ENCODE measurements at places on chromosomes 1 and 21. TPM values are rescaled to one million over a fixed set of nuclear protein-coding genes. Genes with fewer than 3 reads are reported as not detected.

Gene BTG3
- total RNA-seq, result 22.4 TPM

Gene UBXN10
- under 0.01 TPM for total RNA-seq

DNA sequence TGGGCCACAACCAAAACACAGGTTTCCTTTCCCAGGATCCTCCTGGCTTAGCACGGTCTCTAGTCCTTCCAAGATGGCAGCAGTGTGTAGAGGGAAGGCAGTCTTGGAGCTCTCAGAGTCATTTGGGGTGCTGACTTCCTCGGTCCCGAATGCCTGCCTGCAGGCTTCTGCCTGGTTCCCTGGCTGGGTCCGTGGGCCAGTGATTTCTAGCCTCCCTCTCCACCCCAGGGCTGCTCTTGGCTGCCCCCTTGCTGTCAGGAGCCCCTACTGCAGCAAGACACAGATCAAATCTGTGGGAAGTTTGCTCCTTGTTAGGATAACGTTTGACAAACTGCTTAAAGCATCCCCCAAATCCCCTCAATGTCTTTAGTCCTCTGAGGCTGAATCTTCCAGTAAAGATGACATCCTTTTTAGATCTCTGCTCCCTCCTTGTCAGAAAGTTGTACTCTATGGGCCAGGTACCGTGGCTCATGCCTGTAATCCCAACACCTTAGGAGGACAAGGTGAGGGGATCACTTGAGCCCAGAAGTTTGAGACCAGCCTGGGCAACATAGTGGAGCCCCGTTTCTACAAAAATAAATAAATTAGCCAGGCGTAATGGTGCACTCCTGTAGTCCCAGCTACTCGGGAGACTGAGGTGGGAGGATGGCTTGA lies 272.5 kb downstream of the RRAGC start:
- no peaks in the 10 kb centered on the region for H3K27me3 ChIP-seq
- H3K36me3 ChIP-seq, result no peaks in the 10 kb centered on the region
- no peak for DNase-seq
- H3K4me1 ChIP-seq, result no peaks in the 10 kb centered on the region

GRCh38 chr1:208045463-208046260 lies 134.7 kb upstream of the CD34 start:
- no peak overlapping the region for H3K27ac ChIP-seq
- H3K4me1 ChIP-seq, result peaks cover 9% of the 10 kb centered on the region
- no peaks in the 10 kb centered on the region for H3K27me3 ChIP-seq
- no peak for DNase-seq

GRCh38 chr1:246669659-246670058 lies 54.5 kb upstream of the SCCPDH start:
- no peaks in the 10 kb centered on the region for H3K4me1 ChIP-seq
- DNase-seq, result no peak
- no peaks in the 10 kb centered on the region for H3K27me3 ChIP-seq
- H3K36me3 ChIP-seq, result peaks cover 39% of the 10 kb centered on the region

GRCh38 chr1:114510274-114511031 lies 550 bp downstream of the TRIM33 start:
- H3K27me3 ChIP-seq, result peaks cover 6% of the 10 kb centered on the region
- DNase-seq, result peak; percentile 96
- H3K27ac ChIP-seq, result peak overlapping the region; percentile 61
- no peaks in the 10 kb centered on the region for H3K36me3 ChIP-seq

- DNase-seq, result no peak
- H3K27me3 ChIP-seq, result no peaks in the 10 kb centered on the region
- no peak overlapping the region for H3K27ac ChIP-seq
- H3K36me3 ChIP-seq, result no peaks in the 10 kb centered on the region
Observed at GRCh38 chr1:159421821-159422220, 10.2 kb upstream of the OR10J4 start.

DNA sequence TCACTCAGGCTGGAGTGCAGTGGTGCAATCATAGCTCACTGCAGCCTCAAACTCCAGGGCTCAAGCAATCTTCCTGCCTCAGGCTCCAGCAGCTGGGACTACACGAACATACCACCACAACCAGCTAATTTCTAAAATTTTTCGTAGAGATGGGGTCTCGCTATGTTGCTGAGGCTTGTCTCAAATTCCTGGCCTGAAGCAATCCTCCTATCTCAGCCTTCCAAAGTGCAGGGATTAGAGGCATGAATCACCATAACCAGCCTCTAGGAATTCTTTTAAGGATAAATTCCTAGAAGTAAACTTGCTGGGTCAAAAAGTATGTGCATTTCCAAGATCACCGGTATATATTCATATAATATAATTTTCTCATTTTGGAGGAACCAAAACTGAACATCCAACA lies 17.6 kb upstream of the HUNK start:
- no peaks in the 10 kb centered on the region for H3K36me3 ChIP-seq
- no peak overlapping the region for H3K27ac ChIP-seq
- H3K4me1 ChIP-seq, result no peaks in the 10 kb centered on the region
- H3K4me3 ChIP-seq, result no peak overlapping the region

- DNase-seq, result peak; percentile 92
- no peaks in the 10 kb centered on the region for H3K27me3 ChIP-seq
- H3K4me3 ChIP-seq, result peak within 1 kb of the TSS; percentile 87
- peak within 1 kb of the TSS; percentile 60 for H3K27ac ChIP-seq
- peaks cover 17% of the 10 kb centered on the region for H3K36me3 ChIP-seq
- H3K4me1 ChIP-seq, result peaks cover 17% of the 10 kb centered on the region
Observed at GRCh38 chr1:67053785-67054772, at the start of gene SLC35D1. TSS of gene SLC35D1 (minus strand) at chr1:67054148. CDS start at chr1:67054013, 135 bp downstream.

GRCh38 chr1:228459091-228459993 lies 27.8 kb upstream of the RNF187 start:
- peak; percentile 92 for DNase-seq
- peaks cover 35% of the 10 kb centered on the region for H3K27me3 ChIP-seq
- H3K4me1 ChIP-seq, result peaks cover 4% of the 10 kb centered on the region
- H3K27ac ChIP-seq, result no peak overlapping the region
- peak overlapping the region; percentile 83 for H3K4me3 ChIP-seq

DNA sequence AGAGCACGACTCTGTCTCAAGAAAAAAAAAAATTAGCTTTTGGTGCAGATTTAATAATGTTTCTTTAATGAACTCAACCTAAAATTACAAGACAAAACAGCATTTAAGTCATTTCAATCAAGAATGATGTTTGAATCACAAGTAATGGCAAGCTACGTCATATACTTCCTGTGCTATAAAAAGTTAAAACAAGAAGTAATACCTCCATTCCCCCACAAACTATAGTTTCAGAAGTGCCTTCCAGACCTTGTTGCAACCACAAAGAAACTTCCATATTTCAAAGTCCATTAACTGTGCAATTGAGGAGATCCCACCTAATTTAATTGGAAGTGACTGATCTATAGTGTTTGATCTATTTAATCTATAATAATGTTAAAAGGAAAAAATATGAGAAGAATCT lies 15.1 kb downstream of the NRDC start:
- no peaks in the 10 kb centered on the region for H3K36me3 ChIP-seq
- no peak for DNase-seq
- H3K4me3 ChIP-seq, result no peak overlapping the region
- no peak overlapping the region for H3K27ac ChIP-seq
- H3K27me3 ChIP-seq, result no peaks in the 10 kb centered on the region
- no peaks in the 10 kb centered on the region for H3K4me1 ChIP-seq

- no peaks in the 10 kb centered on the region for H3K4me1 ChIP-seq
- H3K4me3 ChIP-seq, result no peak overlapping the region
- H3K36me3 ChIP-seq, result no peaks in the 10 kb centered on the region
- DNase-seq, result no peak
- H3K27ac ChIP-seq, result no peak overlapping the region
Observed at GRCh38 chr21:23130308-23130707, 2132.1 kb downstream of the NCAM2 start.

DNA sequence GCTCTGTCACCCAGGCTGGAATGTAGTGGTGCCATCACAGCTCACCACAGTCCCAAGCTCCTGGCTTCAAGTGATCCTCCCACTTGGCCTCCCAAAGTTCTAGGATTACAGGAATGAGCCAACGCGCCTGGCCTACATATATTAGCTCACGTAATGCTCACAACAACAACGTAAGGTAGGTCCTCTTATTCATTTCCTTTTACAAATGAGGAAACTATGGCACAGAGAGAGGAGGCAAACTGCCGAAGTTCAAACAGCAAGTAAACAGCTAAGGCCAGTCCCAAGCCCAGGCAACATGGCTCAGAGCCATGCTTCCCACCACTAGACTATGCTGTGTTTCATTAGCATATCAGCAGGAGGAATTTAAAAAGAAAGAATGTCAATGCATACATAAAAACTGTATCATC lies 284.4 kb downstream of the VAV3 start:
- no peak overlapping the region for H3K27ac ChIP-seq
- no peak for DNase-seq
- no peaks in the 10 kb centered on the region for H3K4me1 ChIP-seq

DNA sequence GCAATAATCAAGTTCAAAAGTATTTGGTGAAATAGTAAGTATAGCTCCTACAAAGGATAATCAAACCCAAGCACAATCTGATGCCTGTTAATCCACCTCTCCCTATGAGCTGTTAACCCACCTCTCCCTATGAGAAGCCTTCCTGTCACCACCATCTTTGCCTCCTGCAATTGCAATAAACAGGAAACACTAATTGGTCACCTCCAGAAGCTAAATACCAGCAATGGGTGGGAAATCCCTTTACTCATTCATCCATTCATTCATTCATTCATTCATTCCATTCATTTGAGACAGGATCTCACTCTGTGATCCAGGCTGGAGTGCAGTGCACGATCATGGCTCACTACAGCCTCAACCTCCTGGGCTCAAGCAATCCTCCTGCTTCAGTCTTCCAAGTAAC lies 132.8 kb downstream of the RERE start:
- H3K36me3 ChIP-seq, result no peaks in the 10 kb centered on the region
- no peaks in the 10 kb centered on the region for H3K27me3 ChIP-seq
- no peak overlapping the region for H3K4me3 ChIP-seq
- no peak overlapping the region for H3K27ac ChIP-seq
- H3K4me1 ChIP-seq, result peaks cover 31% of the 10 kb centered on the region

Gene RO60
- 138 TPM for total RNA-seq

DNA sequence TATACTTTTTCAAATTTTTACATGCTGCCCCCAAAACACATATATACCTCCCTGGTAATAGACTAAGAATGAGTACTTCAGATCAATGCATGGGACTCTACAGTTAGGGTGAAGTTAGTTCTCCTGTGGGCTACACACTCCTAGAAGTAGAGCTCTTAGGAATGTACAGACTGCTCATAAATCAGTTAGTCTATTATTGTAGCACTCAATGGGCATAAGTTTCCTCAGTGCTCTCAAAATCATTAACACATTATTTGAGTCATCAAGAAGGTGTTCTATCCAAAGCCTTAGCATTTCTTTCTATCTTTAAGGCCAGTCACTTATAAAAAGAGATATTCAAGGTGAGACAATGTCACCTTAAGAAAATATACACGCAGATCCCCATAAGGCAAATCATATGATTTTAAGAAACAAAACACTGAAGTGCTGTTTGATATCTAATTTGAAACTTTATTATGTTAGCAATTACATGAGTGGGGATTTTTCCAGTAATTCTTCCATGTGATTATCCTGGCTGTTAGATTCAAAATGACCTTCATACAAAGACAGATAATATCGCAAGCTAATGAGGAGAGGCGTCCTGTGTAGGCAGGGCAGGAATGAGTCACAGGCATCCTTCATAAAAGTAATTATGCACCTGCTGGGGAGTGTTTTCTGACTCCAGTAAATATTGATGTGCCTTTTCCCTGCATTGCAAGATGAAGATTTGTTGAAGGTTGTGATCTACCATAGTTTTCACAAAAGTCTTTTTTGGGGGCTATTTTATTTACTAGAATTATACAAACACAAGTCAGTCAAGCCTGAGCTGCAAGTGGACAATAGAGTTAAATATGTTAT lies 167.2 kb upstream of the ATP1B1 start:
- no peaks in the 10 kb centered on the region for H3K4me1 ChIP-seq
- DNase-seq, result no peak
- no peaks in the 10 kb centered on the region for H3K27me3 ChIP-seq
- H3K36me3 ChIP-seq, result no peaks in the 10 kb centered on the region

GRCh38 chr1:25031966-25032667 lies 102.0 kb upstream of the RUNX3 start:
- peak; percentile 60 for DNase-seq
- H3K27me3 ChIP-seq, result peaks cover 3% of the 10 kb centered on the region
- H3K4me3 ChIP-seq, result no peak overlapping the region
- no peaks in the 10 kb centered on the region for H3K4me1 ChIP-seq
- no peak overlapping the region for H3K27ac ChIP-seq

Gene SPRR2G
- not detected for total RNA-seq

DNA sequence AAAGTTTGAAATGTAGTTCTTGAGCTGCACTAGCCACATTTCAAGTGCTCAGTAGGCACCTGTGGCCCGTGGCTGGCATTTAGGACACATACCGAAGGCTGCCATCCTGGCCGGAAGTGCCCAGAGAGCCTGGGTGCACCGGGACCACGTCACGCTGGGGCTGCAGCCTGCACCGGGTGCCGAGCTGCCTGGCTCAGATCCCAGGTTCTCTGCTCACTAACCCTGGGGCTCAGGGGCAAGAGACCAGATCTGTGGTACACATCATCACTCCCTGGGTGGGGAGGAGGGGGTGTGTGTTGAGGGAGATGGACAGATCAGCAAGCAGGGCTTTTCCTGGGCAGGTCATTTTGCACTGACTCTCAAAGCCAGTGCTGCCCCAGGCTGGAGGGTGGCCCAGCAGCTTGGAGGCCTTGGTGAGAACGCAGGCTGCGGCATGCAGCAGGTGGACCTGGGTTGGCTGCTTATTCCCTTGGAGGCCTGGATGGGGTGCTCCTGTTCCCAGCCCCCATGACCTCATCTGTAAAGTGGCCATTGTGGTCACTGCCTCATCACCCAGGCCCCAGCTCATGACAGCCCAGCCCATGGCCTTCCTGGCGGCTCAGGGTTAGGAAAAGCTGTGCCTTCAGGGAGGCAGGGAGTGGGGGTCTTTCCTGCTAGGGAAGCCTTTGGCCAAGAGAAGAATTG lies 23.6 kb downstream of the TMEM201 start:
- H3K27me3 ChIP-seq, result no peaks in the 10 kb centered on the region
- H3K4me3 ChIP-seq, result no peak overlapping the region
- H3K4me1 ChIP-seq, result no peaks in the 10 kb centered on the region
- H3K27ac ChIP-seq, result no peak overlapping the region

Gene MCOLN3
- 4.7 TPM for total RNA-seq

DNA sequence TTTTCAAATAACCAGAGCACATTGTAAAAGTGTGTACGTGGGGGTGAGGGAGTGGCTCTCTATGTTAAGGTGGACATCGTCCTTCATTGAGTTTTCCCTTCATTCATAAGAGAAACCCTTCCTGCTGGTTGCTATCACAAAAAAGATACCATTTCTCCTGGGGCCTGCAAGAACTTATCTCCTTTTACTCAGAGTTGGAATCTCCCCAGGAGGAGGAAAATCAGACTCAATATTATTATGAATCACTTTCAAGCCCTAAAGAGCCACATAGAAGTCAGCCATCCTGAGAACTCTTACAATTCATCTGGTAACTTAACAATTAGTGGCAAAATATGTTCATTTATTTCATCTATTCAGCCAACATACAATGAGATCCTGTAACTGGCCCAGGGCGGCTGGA lies 27.1 kb upstream of the TGFBR3 start:
- no peaks in the 10 kb centered on the region for H3K27me3 ChIP-seq
- DNase-seq, result no peak
- H3K4me1 ChIP-seq, result peaks cover 4% of the 10 kb centered on the region
- H3K4me3 ChIP-seq, result no peak overlapping the region
- H3K27ac ChIP-seq, result no peak overlapping the region

- no peak for DNase-seq
- no peaks in the 10 kb centered on the region for H3K36me3 ChIP-seq
- H3K4me1 ChIP-seq, result no peaks in the 10 kb centered on the region
- no peak overlapping the region for H3K4me3 ChIP-seq
- H3K27ac ChIP-seq, result no peak overlapping the region
- H3K27me3 ChIP-seq, result no peaks in the 10 kb centered on the region
Observed at GRCh38 chr1:86887479-86888162, 26.3 kb downstream of the SELENOF start.

Gene TXNIP
- total RNA-seq, result 529 TPM
